ENCODE measurements at places on chromosomes 3 and 15.

GRCh38 chr3:182375916-182376315 lies 417.4 kb upstream of the ATP11B start:
- no peak for DNase-seq

DNA sequence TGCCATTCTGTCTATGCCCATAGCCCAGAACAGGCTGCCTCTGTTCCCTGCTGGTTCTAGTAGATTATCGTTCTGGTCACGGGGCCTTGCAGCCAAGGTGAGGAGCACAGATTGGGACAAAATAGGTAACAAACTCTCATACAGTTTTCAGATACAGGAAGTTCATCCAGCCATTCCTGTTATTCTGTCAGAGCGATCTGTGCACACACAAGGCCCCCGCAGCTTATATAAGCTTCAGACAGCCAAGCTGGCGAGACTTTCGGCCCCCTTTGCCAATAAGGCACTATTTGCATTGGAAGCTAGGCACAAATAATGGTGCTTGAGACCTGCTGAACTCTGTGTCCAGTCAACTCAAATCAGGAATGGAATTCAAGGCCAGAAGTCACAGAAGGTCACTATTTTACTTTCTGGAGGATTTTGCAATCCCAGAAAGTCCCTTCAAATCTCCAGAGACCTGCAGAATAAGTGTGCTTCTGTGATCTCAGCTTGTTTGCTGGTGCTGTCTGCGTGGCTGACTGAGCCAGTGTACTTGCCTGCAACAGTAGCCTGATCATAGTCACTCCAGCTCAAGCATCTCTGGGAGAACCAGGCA lies 69.4 kb downstream of the BFSP2 start:
- no peak for DNase-seq

DNA sequence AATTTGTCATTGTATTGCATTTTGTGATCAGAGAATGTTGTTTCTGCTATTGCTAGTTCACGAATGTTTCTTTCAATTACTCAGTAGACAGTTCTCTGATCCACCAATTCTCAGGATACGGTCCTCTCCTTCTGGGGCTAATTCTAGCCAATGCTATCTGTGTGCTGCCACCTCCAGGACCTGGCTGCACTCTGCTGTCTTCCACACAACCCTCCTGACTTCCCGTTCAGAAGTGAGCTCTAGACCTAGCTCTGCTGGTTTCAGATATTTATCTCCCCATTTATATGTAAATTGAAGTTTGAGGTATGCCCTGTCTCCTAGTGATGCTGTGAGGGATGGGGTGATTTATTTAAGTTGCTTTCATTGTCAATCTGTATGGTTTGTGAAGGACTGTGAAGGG lies 21.7 kb upstream of the UBL7 start:
- no peak for DNase-seq

GRCh38 chr3:151479452-151479851 lies 18.6 kb upstream of the IGSF10 start:
- DNase-seq = no peak

GRCh38 chr3:54033761-54034160 lies 88.6 kb upstream of the CACNA2D3 start:
- DNase-seq = no peak

DNA sequence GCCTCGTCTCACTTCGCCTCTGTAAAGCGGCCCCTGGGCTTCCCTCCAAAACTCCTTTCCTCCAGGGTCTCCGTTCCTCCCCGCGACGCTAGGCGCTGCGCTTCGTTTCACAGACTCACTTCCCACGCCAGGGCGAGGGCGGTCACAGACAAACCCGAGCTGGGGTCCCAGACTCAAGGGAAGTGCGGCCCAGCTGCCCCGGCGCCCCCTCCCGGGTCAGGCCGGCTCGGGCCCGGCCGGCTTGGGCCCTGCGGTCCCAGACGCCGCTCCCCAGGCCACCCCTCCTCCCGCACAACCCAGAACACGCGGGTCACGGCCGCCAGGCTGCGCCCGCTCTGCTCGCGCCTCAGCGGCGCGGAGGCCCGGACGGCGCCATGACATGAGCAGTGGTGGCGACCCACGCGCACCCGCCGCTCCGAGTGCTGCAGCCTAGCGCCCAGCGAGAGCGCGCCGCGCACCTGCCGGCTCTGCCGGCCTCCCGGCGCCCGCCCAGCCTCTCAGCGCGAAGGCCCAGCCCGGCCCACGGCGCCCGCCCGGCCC lies 547 bp downstream of the NUP210 start:
- no peak for DNase-seq

GRCh38 chr3:12046406-12046805 lies 42.2 kb downstream of the SYN2 start:
- peak; percentile 1 for DNase-seq

GRCh38 chr3:188901126-188901525 lies 270.6 kb upstream of the TPRG1 start:
- DNase-seq = peak; percentile 44

DNA sequence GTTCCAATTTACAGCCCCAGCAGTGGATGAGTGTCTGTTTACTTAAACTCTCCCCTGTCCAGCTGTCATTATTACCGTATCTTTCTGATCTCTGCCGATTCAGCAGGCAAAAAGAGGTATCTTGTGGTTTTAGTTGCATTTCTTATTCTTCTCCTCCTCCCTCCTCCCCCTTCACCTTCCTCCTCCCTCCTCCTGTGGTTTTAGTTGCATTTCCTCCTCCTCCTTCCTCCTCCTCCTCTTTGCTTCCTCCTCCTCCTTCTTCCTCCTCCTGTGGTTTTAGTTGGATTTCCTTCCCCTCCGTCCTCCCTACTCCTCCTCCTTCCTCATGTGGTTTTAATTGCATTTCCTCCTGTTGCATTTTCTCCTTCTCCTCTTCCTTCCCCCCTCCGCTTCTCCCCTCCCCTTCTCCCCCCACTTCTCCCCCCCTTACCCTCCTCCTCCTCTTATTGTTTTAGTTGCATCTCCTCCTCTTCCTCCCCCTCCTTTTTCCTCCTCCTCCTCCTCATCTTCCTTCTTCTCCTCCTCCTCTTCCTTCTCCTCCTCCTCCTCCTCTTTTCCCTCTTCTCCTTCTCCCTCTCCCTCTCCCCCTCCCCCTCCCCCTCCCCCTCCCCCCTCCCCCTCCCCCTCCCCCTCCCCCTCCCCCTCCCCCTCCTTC lies 25.3 kb upstream of the VPS33B start:
- peak; percentile 12 for DNase-seq

- no peak for DNase-seq
Measured at GRCh38 chr3:45748068-45748467, 48.3 kb downstream of the SLC6A20 start.

DNA sequence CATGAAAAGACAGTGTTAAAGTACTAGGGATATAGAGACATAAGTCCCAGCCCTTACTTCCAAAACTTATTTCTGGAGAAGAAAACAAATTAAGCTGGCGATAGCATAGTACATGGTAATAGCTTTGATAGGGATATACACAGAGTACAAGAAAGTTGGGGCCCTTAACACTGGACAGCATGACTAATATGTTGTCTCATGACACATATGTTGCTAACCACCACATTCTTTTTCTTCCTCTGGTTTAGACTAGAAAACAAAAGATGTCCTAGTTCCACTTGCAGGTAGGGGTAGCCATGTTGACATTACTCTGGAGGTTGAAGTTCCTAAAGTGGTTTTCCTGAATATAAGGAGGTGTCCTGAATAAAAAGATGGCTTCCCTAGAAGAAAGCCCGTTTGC lies 75.3 kb downstream of the RFX7 start:
- no peak for DNase-seq

GRCh38 chr3:58013973-58014649 lies 5.9 kb downstream of the FLNB start:
- DNase-seq = peak; percentile 95

- DNase-seq = peak; percentile 11
Measured at GRCh38 chr3:190826018-190826417, 36.5 kb downstream of the GMNC start.

DNA sequence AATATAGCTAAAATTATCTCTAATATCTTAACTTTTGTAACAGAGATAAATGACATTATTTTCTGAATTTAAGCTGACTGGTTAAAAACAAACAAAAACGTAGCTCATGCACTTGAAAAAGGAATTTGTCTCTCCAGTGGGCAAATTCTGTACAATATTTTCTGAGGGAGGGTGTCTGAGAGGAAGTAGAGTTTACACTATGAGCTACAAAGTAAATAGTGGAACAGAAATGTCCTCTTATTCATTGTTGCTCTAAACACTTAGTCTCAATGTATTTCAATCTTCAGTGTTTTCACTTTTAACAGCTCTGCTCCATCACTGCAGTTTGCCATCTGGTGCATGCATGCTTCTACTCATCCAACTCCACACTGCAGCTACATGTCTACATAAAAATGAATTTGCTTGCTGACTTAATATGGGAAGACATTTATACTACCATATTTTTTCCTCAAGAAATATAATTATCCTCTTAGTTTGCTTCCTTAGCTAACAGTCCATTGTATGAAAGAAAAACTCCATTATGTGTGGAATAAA lies 817.4 kb upstream of the LMCD1 start:
- DNase-seq = no peak

- DNase-seq = peak; percentile 19
Measured at GRCh38 chr3:124178531-124178930, 186.6 kb upstream of the ROPN1 start.

DNA sequence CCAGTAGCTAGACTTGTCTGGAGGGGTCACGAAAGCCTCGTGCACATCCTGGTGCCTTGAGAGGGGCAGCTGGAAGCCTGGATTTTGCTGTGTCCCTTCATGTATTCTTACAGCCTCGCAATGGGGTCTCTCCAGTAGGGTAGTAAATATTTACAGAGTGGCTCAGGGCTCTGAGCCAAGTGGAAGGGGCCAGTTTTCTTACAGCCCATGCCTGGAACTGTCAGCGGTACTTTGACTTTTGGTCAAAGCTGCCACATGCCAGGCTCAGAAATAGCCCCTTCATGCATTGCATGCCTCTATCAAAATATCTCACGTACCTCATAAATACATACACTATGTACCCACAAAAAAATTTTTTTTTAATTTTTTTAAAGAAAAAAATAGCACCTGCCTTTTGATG lies 119.2 kb downstream of the OSBPL10 start:
- DNase-seq = no peak

GRCh38 chr3:29183346-29184087 lies 97.4 kb upstream of the RBMS3 start:
- peak; percentile 83 for DNase-seq

GRCh38 chr3:101495552-101495951 lies 17.5 kb downstream of the SENP7 start:
- no peak for DNase-seq

DNA sequence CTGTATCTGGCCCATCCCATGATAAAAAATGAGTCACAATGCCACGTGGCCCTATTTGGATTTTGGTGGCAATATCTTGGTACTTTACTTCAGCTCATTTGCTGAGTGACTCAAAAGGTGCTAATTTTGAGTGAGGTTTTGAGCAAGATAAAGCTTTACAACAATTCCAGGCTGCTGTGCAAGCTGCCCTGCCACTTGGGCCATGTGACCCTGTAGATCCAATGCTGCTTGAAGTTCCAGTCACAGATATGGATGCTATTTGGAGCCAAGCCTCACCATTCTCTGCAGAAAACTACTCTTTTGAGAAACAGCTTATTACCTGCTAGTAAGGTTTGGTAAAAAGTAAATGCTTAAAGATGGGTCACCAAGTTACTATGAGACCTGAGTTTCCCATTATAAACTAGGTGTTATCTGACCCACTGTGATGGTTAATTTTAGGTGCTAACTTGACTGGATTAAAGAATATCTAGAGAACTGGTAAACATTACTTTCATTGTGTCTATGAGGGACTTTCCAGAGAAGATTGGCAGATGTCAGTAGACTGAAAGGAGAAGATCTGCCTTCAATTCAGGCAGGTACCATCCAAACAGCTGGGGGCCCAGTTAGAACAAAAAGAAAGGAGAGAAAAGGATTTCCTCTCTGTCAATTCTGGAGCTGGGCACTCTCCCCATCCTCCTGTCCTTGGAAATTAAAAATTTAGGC lies 1083.9 kb downstream of the DIPK2A start:
- DNase-seq = no peak

GRCh38 chr3:85316252-85316651 lies 357.5 kb downstream of the CADM2 start:
- no peak for DNase-seq

- DNase-seq = no peak
Measured at GRCh38 chr15:58537033-58537432, 105.2 kb downstream of the LIPC start.

- no peak for DNase-seq
Measured at GRCh38 chr3:12972781-12973702, 100.2 kb downstream of the IQSEC1 start.

DNA sequence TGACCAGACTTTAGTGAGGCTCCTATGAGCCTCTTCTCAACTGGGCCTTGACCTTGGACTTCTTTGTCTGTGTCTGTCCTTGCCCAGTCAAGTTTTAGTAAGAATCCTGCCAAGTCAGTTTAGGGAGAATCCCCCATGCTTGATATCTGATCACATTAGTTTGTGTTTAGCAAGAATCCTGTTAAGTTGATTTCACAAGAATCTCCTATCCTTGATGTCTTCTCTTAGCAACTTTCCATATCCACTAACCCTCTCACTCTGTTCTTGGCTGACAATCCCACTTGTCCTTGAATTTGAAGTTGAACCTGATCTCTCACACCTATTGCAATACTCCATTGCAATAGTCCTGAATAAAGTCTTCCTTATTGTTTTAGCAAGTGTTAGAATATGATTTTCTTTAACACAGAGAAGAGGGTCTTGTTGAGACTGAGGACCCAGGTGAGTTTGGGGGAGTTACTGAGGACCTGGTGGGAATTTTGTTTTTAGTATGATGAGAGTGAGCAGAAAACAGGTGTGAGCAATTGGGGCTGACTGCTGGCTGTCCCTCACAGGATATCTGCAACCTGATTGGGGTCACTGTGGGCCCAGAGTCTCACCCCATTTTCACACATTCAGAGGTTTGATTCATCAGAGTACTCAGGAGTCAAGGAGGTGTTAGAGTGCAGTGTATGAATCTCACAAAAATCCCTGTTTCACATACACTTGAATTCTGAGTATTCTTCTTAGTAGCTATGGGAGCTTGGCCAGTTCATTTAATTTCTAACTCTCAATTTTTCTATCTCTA lies 39.9 kb upstream of the TNFAIP8L3 start:
- DNase-seq = no peak

GRCh38 chr3:18660059-18660458 lies 234.9 kb upstream of the SATB1 start:
- no peak for DNase-seq
